ENCODE measurements at places on chromosomes 1 and 21. TPM values are rescaled to one million over a fixed set of nuclear protein-coding genes. Genes with fewer than 3 reads are reported as not detected.

The SLC6A17 gene
- 5.3 TPM for total RNA-seq

The HIVEP3 gene
- total RNA-seq, result 4.3 TPM

The PRAMEF12 gene
- not detected for total RNA-seq

The TACSTD2 gene
- not detected for total RNA-seq

The MTR gene
- 5.3 TPM for total RNA-seq

The PPIAL4G gene
- not detected for total RNA-seq

The CA6 gene
- not detected for total RNA-seq

The AMPD1 gene
- not detected for total RNA-seq

The ESPN gene
- total RNA-seq, result 1.2 TPM

The SLC5A3 gene
- 4.0 TPM for total RNA-seq

The NCAM2 gene
- not detected for total RNA-seq

The LMX1A gene
- total RNA-seq, result not detected

The ACAP3 gene
- total RNA-seq, result 11.8 TPM

The PLEKHA6 gene
- 41.4 TPM for total RNA-seq

The ELOVL1 gene
- total RNA-seq, result 151 TPM

The WNT3A gene
- 0.05 TPM for total RNA-seq

The DMBX1 gene
- total RNA-seq, result 0.87 TPM

The LCE1F gene
- not detected for total RNA-seq

The FMO3 gene
- not detected for total RNA-seq

Data from A549 treated with dexamethasone at 1 μM for 4 hours (cell line).